ENCODE measurements at places on chromosomes 5 and 9.

GRCh38 chr5:149162401-149163084 lies 21.2 kb downstream of the ABLIM3 start:
- DNase-seq = no peak

DNA sequence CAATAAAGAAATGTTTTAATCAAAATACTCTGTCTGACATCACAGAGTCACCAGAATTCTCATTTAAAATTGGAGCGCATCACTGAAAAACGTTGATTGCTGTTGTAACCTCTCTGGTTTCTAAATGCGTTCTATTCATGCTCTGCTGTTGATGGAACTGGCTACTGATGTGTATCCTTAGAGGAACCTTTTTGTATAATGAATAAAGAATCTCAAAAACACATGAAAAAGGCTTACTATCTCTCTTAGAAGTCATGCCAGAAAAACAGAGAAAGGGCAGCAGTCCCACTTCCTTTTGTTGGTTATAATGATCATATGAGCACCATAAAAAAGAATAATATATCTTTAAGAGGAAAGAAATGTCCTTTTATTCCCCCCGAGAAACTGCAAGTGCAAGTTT lies 615.5 kb downstream of the TLE1 start:
- DNase-seq = no peak

DNA sequence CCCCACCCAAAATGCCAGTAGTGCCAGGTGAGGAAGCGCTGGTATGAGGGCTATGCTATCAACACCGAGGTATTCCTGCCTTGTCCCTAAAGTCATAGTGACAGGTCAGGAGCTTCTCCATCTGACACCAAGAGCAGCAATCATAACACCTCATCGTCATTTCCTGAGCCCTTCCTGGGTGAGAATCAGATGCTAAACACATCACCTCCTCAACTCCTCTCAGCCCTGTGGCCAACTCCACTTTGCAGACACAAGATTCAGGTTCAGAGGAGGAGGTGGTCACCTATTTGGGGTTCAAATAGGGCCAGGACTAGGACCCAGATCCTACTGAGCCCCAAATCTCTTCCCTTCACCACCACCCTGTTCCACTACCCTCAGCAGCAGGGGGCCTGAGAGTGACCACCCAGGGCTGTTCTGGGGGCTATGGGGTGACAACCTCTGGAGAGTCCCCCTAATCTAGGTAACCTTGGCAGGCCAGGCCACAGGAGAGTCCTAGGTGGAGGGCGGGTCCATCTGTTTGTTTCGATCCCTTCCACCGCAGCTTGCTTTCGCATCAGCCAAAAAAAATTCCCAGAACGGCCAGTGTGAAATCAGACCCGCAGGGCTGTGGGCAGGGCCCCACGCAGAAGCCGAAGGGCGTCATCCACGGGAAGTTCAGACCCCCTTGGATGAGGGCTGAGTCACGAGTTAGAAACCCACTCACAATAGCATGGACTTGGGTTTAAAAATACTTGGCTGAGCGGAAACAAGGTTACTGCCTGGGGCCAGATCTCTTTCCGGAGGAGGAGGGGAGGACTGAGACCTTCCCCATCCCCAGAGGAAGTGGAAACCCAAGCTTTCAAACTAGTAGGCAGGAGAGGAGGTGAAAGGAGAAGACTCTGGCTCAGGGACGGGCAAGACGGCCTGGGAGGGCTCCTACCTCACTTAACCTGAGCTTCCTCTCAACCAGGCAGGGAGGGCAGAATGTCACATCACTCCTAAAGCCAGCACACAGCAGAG lies 8.7 kb downstream of the STK10 start:
- peak; percentile 87 for DNase-seq

DNA sequence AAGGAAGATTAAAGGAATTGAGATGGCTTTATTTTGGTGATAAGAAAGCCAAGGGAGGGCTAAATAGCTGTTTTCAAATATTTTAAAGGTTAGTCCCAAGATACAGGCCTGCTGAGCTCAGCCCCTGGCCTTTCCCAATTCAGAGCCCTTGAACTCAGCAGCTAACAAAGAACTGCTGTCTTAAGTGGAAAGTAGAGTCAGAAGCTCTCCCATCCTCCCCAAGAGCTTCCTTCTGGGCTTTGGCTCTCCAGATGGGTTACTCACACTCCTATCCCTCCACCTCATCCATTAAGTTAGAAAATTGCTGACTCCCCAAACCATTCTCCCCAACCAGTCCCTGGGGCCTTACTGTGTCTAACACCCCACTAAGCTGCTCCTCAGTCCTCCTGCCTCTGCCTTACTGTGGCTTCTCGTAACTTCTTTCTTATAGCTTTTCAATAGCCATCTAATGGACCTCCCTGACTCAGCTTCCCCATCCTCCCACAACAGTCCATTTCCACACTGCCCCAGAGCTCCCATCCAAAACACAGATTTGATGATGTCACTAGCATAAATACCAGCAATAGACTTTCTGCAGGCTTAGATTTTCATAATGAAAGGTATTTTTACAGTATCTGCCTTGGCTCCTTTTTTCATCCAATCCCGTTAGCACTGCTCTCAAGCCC lies 239.1 kb downstream of the ENC1 start:
- no peak for DNase-seq

DNA sequence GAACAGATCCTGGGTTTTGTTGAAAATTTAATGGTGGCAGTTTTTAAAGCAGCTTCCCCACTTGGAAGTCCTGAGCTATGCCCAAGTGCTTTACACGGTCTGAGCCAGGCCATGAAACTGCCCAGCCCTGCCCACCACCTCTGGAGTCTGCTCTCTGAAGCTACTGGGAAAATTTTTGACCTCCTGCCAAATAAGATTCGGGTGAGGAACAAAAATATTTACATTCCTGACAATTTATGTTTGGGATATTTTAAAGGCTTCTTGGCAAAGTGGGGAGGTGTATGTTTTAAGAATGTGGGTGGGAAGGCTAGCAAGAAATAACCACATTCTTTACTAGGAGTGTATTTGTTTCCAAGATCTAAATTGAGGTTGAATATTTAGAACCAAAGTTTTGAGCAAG lies 50.0 kb downstream of the HACD4 start:
- DNase-seq = no peak

DNA sequence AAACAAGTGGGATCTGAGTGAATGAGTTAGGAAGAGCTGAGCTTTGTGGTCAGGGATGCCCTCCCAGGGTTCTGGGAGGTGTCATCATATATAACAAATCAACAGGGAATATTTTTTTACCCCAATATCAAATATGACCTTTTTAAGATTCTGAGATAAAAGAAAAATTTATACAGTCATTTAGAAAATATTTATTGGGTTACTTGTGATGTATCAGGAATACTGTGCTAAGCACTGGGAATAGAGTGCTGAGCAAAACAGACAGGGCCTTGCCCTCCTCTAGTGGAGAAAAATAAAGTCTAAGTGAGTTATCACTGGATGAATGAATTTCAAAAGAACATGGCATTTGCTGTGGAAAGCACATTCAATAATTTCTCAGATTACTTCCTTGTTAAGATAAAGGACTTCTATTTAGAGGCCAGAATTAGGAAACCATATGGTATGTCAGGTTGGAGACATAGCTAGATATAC lies 102.9 kb downstream of the BOD1 start:
- DNase-seq = no peak

DNA sequence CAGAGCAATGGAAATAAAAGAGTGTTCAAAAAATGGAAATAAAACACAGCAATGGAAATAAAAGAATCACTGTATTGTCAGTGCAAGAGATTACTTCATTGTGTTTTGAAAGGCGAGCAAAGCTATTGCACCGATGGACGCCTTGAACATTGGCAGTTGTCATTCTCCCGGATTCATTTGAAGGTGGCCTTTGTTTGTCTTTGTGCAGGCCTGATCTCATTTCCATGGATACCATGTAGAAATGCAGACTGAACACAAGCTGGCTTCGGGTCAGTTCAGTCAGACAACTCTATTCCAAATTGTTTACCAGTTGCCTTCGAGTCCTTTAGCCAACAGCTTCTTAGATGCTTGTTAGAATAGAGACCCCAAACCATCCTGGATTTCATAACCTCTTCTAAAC lies 8.3 kb downstream of the ITGA2 start:
- DNase-seq = no peak

DNA sequence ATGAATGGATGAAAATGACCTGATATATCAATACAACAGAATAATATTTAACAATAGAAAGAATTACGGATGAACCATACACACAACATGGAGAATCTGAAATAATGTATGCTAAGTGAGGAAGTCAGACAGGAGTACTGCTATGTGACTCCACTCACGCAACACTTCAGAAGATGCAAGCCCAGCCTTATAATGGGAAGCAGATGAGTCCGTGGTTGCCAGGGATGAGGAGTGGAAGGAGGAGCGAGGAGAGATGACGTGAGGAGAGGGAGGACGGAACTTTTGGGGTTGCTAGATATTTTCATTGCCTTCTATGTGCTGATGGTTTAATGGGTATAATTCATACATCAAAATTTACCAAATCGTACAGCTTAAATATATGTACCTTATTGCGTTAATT lies 55.4 kb upstream of the ERCC6L2 start:
- no peak for DNase-seq

DNA sequence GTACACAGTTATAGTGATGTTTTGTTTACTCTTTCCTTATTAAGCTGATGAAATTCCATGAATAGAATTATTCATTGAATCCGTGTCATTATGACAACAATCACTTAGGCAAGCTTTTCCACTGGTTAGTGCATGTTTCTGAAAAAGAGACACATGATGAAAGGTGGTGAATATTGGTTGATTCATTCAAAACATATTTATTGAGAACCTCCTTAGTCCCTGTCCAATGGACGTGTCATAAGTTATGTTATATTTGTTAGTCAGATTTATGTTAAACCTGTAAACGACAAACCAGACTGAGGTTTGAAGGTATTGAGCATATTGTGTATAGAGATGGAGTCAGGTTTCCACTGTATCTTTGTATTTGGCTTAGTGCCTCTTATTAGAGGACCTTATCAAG lies 1888.9 kb upstream of the CDH6 start:
- DNase-seq = no peak

- peak; percentile 59 for DNase-seq
Measured at GRCh38 chr5:167049043-167049663, 1242.3 kb upstream of the WWC1 start.
